ENCODE measurements at places on chromosomes 11 and 22.

DNA sequence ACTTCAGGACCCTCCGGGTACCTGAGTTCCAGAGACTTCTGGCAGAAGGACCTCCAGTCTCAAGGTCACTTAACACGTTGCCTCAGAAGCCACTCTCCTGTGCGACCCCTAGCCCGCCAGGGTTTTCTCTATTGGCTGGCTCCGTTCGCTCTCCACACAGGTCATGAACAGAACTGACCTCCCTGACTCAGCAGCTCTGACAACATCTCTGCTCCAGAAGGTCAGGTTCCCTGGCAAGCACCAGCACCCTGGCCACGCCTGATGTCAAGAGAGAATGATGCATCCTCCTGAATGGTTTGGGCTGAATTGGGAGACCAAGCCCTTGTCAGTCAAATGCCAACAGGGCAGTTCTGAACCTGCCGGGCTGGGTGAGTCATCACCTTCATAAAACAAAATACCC, 84.3 kb upstream of the TMEM45B start:
- DNase-seq = no peak

DNA sequence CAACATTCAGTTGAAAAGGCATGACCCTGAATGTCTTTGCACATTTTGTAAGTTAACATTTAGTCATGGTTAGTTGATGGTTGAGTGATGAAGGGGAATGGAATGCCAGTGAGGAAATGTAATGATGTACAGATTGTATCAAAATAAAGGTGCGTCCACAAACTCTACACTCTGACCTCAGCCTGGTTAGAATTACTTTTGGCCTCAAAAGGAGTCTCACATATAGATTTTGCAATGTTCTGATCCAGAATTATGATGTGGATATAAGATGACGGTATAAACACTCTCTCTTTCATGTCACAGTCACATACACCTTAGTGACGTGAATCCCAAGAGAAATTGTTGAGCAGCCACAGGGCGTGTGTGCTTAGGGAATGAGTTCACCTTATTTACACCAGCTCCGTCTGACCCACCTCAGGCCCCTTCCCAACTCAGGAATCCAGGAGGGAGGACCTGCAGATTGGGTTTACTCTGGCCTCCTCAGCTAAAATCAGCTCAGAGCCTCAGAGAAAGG, 100.1 kb downstream of the RDX start:
- DNase-seq = no peak

- DNase-seq = no peak
These were observed 1.3 kb downstream of the PARVB start for GRCh38 chr22:44025171-44026065.

DNA sequence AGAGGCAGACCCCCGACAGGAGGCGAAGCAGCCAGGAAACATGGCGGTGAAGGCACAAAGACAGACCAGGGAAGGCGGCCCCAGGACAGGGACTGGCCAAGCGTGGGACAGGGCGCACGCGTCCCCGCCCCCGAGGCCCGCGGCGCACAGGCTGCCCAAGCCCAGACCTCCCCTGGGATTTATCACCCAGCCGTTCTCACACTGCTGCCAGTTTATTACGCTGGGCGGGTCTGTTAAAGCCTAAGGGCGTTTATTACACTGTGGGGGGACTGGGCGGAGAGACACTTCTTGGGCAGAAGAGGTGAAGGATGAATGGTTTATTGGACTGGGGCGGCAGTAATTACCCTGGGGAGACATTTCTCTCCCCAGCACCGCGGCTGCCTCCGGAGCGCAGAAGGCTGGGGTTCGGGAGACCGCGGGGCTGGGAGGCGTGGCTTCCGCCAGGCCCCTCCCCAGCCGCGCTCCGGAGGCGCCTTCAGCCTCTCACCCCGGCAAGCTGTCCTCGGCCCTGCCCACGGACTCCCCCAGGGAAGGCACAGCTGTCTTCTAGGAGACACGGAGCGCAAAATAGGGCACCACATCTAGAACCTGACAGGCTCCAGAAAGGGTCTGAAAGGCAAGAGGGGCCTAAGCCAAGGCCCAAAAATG, 47.1 kb downstream of the SLC22A12 start:
- DNase-seq = no peak

GRCh38 chr11:127075758-127076157, 75.2 kb upstream of the KIRREL3 start:
- DNase-seq = no peak

DNA sequence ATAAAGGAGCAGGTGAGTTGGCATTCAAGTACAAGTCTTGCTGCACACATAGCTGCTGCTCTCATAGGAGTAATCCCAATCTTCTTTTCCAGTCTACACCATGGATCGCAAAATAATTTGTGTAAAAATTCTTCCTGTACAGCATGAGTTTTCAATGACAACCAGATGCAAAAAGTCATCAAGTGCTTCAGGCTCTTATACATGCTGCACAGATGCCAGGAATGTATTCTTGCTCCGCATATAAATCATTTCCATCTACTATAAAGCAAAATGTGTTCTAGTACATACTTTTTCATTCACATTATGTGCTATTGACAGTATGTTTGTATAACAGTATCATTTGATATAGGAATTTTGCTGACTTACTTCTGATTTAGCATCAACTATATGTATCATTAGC, 35.4 kb downstream of the NXPE2 start:
- DNase-seq = no peak

DNA sequence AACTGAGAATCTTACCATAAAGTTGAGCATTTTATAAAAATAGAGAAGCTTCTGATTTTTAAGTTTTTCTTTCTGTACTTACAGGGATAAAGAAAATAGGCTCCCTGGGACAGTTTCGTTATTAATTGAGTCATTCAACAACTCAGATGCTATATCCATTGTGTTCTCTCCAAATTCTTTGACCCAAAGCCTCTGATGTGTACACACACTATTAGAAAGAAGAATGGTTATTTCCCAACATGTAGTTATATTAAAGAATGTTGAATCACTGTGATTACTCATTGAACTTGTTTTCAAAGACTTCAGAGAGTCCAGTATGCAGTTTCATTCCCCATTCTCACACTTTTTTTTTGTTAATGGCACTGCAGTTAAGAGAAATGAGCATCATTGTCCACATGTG, 734.3 kb upstream of the ARHGAP42 start:
- DNase-seq = no peak

DNA sequence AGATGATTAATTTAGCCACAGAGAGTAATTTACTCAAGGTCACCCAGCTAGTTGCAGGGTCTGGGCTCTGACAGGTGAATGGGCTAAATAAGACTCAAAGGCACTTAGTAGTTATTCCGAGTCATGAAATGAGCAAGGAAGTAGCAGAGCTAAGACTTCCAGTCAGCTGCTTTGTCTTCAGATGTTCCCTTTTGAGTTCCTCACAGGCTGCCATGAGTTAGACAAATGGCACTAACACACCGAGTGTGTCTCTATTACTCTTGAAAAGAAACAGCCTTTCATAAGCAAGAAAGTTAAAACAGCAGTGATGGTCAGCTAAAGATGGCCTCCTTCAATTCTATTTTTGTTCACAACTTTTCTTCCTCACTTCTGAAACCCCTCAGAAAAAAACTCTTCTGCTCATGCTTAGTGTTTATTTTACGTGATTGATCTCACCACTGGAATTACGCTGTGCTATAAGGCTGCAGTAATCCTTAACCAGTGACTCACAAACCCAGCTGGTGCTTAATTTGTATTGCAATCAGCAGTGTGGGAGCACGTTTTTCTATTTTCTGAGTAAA, 389.1 kb downstream of the AASDHPPT start:
- no peak for DNase-seq

DNA sequence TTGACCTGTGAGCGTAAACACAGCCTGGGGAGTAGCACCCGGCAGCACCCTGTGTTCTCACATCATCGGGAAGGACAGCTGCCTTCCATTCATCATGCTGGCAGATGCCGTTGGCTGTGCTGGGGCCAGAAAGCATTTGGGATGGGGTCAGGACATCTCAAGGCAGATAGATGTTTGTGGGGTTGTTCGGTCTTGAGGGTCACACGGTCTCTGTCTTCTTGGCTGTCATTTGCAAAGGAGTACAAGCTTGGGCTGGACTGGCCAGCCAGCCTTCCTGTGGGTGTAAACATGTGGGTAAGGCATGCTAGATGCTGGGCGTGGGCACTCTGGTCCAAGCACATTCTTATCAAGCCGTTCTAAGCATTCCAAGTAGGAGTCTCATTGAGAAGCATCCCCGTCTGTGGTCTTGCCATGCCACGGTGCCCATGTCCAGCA, 81.4 kb downstream of the TBC1D22A start:
- no peak for DNase-seq

DNA sequence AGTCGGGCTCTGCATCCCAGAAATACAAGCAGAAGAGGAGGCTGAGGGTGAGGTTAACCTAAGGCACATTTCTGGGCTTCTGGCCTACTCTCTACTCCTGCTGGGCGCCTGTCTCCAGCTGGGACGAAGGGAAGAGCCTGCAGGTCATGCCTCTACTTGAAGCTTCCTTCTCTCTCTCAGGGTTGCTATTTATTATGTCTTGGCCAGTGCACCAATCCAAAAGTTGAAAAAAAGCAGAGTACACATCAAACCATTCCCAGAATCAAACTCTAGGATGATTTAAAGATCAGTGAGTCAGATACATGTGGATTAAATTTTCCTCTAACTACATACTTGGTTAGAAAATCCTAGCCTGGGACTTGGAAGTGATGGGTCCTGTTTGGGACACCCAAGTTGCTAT, 60.2 kb upstream of the CDON start:
- no peak for DNase-seq

DNA sequence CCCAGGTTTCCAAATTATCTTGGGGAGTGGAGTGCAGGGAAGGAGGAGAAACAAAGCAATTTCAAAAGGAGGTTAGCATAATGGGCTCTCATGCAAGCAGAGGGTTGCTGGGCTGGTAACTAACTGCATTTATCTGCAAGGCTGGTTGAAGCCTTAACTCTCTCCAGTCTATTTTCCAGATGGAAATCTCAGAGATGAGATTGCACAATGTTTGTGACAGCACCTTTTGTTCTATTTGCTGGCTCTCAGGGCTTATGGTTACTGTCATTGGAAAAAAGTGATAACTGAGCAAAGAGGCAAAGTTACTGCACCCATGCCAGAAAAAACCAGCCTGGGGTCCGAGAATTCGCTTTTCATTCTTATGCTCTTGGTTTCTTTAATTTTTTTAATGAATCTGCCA, 33.2 kb downstream of the ABCC8 start:
- DNase-seq = no peak

DNA sequence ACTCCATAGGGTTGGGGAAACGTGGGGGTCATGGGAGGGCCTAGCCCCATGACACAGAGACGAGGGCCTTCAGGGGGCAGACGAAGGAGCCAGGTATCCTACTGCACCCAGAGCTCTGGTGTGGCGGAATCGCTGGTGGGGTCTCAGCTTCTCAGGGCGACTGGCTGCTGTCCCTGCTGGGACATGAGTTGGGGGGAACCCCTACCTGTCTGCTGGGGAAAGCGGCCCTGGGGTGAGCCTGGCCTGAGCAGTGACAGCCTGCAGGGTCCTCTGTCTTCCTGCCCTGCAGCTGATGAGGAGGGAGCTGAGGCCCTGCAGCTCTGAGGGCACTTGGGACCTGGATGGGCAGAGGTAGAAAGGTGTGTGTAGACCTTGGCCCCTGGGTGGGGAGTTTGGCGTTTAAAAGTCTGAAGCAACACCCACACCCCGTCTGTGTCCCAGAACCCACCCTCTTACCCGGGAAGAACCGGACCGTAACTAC, 33.6 kb upstream of the GRAMD4 start:
- no peak for DNase-seq

- DNase-seq = peak; percentile 9
These were observed 369 bp downstream of the DHCR7 start for GRCh38 chr11:71447791-71448256.

DNA sequence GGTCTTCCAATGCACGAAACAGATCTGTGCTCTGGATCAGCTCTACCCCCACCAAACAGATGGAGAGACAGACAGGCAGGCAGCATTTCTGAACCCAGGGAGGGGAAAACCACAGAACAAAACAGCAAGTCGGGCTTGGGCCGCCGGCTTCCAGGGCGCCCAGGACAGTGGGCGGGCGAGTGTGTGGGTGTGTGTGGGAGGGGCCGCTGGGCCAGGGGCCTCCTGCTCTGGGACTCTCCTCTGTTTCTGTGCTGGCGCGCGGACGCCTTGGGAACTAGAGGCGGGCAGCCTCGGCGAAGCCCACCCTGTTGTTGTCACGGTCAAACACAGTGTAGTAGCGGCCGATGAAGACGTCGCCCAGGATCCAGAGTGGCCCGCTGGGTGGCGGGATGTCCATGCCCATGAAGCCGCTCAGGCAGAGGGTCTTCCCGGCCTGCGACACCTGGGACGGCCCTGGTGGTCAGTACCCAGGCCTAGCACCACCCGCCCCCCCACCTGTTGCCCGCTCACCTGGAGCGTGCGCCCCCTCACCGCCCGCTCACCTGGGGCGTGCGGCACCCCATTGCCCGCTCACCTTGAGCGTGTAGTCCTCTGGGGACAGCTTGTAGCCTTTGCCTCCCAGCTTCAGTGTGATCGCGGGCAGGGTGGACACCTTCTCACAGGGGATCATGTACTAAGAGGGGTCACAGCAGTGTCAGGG, 3.0 kb upstream of the IFITM10 start:
- no peak for DNase-seq

- DNase-seq = no peak
These were observed 190.7 kb upstream of the NCAM1 start for GRCh38 chr11:112770487-112770886.

- DNase-seq = no peak
These were observed 105.7 kb downstream of the TSPAN18 start for GRCh38 chr11:44832452-44832851.

DNA sequence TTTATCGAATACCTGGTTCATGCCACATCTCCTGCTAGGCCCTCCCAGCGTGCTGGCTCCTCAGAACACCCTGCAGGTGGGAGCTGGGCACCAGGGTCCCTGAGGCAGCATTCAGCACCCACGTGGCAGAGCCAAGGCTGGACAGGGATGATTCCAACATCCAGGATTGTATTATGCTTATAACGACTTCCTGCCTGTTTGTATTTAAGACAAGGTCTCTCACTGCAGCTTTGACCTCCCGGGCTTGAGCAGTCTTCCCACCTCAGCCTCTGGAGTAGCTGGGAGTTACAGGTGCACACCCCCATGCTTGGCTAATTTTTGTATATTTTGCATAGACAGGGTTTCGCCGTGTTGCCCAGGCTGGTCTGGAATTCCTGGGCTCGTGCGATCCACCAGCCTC, 64.7 kb upstream of the WNT7B start:
- no peak for DNase-seq

GRCh38 chr22:42324566-42324965, 54.1 kb upstream of the TCF20 start:
- DNase-seq = no peak

DNA sequence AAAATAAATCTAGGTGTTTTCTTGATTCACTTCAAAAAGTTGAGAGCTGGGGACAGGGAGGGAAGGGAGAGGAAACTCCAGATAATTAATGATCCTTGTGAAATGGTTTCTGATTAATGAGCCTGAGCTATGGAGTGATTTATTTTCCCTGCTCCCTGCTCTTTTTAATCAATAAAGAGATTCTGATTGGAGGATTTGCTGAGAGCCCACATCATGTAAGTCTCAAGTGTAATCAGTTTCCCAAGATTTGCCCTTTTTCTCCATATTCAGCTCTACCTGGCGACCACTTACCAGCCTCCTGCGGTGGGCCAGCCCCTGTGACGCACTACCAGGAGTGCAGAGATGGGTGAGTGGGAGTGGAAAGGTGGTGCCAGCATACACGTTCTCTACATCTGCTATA, 114.0 kb downstream of the NAV2 start:
- no peak for DNase-seq

Data from NCI-H510A (cell line).